ENCODE measurements at places on chromosomes 5 and 9.
A peak's percentile ranks its signal among the peaks of the same experiment; 100 is the strongest.

GRCh38 chr5:87127426-87127825, 140.3 kb upstream of the RASA1 start:
- no peaks in the 10 kb centered on the region for H3K36me3 ChIP-seq
- H3K27me3 ChIP-seq, result no peaks in the 10 kb centered on the region
- no peak for DNase-seq
- H3K4me3 ChIP-seq, result no peak overlapping the region

GRCh38 chr5:151141535-151141934, 16.0 kb downstream of the ANXA6 start:
- H3K27ac ChIP-seq, result peak overlapping the region; percentile 14
- DNase-seq, result no peak
- H3K27me3 ChIP-seq, result no peaks in the 10 kb centered on the region
- H3K4me3 ChIP-seq, result no peak overlapping the region

GRCh38 chr9:101365181-101365580, 19.6 kb downstream of the BAAT start:
- no peaks in the 10 kb centered on the region for H3K36me3 ChIP-seq
- no peak for DNase-seq
- H3K4me3 ChIP-seq, result no peak overlapping the region
- no peaks in the 10 kb centered on the region for H3K27me3 ChIP-seq
- H3K4me1 ChIP-seq, result no peaks in the 10 kb centered on the region

GRCh38 chr9:96236854-96237550, 65.0 kb downstream of the HSD17B3 start:
- no peak for DNase-seq
- H3K4me3 ChIP-seq, result no peak overlapping the region
- no peak overlapping the region for H3K27ac ChIP-seq
- no peaks in the 10 kb centered on the region for H3K4me1 ChIP-seq
- H3K36me3 ChIP-seq, result no peaks in the 10 kb centered on the region

DNA sequence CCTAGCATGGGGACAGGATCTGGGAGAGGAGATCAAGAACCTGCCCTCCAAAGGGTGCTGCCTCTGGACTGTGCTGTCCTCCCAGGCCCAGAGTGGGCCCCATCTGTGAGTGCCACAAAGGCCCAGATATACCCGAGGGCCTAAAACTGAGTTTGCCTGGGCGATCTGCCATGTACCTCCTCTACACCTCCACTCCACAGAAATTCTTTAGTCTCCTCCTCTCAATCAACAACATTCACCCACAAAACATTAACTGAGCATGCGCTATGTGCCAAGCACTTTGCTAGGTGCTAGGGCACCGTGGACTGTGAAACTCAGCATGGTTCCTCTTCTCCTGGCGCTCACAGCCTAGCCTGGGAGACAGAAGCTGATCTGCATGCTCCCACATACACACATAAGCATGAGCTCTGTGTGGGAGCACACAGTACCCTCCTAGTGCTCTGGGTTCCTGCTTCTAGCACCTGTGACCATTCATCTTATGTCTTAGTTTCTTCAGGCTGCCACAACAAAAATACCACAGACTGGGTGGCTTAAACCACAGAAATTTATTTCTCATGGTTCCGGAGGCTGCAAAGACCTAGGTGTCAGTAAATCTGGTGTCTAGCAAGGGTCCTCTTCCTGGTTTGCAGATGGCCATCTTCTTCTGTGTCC, 82.0 kb upstream of the FSTL4 start:
- peaks cover 14% of the 10 kb centered on the region for H3K4me1 ChIP-seq
- H3K27ac ChIP-seq, result no peak overlapping the region
- no peaks in the 10 kb centered on the region for H3K36me3 ChIP-seq
- no peak for DNase-seq
- H3K4me3 ChIP-seq, result no peak overlapping the region

- H3K27ac ChIP-seq, result no peak overlapping the region
- H3K27me3 ChIP-seq, result no peaks in the 10 kb centered on the region
- no peaks in the 10 kb centered on the region for H3K4me1 ChIP-seq
- H3K4me3 ChIP-seq, result no peak overlapping the region
- no peak for DNase-seq
Observed at GRCh38 chr9:28934111-28934510, 1360.8 kb upstream of the C9orf72 start.

DNA sequence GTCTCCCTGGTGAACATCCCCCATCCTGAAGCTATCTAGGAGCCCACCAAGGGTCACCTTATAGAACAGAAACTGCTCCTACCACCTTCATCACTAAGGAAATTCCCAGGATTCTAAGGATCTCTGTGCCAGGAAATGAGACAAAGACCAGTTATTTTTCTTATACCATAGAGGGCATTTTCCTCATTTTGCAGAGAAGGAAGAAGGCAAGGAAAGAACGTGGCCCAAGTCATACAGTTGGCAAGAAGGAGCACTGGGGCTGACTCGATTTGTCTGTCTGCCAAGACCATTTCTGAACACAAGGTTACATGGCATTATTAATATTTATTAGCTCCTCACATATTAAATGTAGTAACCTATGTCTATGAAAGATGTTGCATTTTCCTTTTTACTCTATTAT, 49.6 kb upstream of the TNFSF15 start:
- H3K27ac ChIP-seq, result no peak overlapping the region
- no peaks in the 10 kb centered on the region for H3K27me3 ChIP-seq
- H3K4me3 ChIP-seq, result no peak overlapping the region
- H3K36me3 ChIP-seq, result no peaks in the 10 kb centered on the region
